ENCODE measurements at places on chromosomes 2 and 18.
A peak's percentile ranks its signal among the peaks of the same experiment; 100 is the strongest.

GRCh38 chr2:240217431-240218301 lies 77.2 kb upstream of the OTOS start:
- DNase-seq: peak; percentile 13

- DNase-seq: no peak
These were observed 60.1 kb upstream of the RMP24 start for GRCh38 chr18:35912332-35912731.

DNA sequence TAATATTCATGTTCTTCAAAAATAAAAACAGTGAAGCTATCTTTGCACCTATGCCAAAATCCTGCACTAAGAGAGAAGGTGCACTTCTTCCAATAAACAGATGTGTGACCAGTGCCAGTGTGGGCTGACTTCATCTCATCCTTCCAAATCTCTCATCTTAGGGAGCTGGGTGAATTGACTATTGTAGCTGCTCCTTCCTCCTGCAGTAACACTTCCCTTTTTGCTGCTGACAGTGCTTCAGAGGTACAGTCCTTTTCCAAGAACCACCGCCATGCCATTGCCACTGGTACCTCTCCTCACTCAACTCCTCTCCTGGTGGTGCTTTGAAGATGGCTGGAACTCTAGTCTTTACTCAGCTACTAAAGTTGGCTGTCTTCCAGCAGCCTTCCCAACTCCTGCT lies 42.1 kb upstream of the ARHGAP25 start:
- DNase-seq: peak; percentile 43

DNA sequence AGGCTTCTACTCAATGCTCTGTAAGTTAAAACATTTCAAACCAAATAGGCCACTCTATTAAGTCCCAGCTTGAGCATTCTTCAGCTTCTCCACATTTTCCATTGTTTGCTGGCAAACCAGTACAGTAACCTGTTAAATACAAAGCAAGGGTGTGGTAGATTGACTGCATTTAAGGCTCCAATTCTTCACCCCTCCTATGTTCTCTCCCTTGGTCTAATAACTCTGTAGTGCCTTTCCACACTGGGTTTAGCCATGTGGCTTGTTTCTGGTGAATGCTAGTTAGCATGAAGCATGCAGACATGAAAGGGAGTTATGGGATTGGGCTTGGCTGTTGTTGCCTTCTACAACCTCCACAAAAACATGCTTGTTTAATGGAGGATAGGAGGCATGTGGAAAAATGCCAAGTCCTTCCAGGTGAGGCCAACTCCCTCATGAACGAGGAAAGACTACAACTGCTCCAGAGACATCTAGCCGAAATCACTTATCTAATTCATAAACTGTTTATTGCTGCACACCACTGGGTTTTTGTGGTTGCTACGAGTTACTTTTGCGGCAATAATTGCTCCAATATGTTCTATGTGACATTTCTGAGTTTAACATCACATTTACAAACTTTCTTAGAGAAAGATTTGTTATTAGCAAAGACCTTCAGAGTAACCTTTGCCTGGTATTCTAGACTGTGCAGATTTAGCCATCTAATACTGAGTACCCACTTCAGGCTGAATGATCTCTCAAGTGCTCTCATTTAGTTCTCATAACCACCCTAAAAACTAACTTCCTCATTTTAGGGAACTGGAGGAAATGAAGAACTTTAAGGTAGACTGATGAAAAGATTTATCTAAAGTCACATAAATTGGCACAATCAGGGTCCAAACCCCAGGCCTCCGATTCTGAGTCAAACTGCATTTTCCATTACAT lies 104.0 kb downstream of the SMAD2 start:
- no peak for DNase-seq

GRCh38 chr2:100260712-100261620 lies 61.3 kb downstream of the LONRF2 start:
- peak; percentile 68 for DNase-seq

DNA sequence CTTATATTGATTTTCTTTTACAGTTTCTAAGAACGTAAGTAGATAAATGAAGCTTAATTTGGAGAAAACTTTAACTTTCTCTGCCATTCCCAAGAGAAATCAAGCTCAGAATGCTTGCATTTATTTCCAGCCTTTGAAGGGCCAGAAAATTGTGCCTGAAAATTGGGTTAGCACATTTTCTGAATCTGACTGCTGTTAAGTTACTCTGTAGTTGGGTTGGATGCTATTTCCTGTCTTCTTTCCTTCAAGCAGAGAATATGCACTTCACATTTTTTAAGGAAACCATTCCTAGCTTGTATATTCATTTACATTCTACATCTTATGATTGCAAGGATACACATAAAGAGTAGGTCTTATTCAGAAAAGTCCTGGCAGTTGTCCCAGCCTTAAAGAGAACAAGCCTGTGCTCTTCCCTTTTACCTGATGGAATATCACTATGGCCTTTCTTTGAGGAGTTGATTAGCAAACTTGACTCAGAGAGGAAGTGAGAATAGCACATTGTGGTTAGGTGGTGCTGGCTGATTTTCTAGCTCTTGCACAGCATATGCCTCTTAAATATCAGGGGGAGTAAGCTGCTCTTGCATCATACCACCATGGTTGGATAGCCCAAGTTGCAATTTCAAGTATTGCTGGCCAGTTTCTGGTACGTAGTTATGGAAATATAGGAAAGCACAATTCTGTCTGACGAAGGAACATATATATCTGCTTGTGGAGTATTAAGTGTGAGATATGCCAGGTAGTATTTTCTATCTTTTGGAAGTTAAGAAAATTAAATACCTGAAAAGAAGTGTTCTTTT lies 133.7 kb downstream of the COMMD1 start:
- DNase-seq: no peak

- DNase-seq: no peak
These were observed 195.3 kb downstream of the RND3 start for GRCh38 chr2:150292192-150292591.

- DNase-seq: peak; percentile 38
These were observed at the start of gene MYO3B for GRCh38 chr2:170177950-170178781. Gene MYO3B, plus strand, starts transcription at chr2:170178147. Its CDS starts 141 bp downstream, at chr2:170178288.

- no peak for DNase-seq
These were observed 44.2 kb upstream of the MFF start for GRCh38 chr2:227280895-227281294.

GRCh38 chr2:231278868-231279267 lies 80.4 kb downstream of the ARMC9 start:
- no peak for DNase-seq

DNA sequence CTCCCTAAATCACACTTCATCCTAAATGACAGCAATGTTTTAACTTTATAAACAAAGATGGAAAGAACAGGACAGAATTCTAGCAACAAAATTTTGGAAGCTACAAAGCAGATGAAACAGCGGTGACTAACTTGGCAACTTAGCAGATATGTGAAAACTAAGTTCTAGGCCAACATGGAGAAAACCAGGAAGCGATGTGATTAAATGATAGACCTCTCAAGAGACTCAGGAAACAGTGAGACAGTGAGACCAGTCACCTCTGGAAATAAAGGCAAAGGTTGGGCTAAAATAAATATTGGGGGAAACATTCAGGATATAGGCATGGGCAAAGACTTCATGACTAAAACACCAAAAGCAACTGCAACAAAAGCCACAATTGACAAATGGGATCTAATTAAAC lies 24.4 kb upstream of the ZBTB7C start:
- no peak for DNase-seq

DNA sequence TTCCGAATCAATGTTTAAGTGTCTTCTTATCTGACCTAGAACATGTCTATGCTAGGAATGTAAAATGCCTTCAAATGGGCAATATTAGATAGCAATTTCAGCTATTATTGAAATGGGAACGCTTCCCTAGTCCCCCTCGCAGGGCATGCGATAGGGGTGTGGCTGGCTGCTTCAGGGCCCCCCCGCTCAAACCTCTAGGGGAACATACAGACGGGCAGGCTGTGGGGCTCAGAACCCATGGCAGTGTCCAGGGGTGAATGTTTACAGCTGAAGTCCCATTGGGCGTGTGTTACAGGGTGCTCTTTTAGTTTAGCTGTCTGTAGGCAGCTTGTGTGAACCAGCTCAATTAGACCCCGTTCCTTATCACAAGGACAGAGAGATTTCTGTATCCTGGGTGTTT lies 315.9 kb downstream of the DSEL start:
- DNase-seq: no peak

GRCh38 chr2:127984551-127984950 lies 43.3 kb downstream of the SAP130 start:
- no peak for DNase-seq

DNA sequence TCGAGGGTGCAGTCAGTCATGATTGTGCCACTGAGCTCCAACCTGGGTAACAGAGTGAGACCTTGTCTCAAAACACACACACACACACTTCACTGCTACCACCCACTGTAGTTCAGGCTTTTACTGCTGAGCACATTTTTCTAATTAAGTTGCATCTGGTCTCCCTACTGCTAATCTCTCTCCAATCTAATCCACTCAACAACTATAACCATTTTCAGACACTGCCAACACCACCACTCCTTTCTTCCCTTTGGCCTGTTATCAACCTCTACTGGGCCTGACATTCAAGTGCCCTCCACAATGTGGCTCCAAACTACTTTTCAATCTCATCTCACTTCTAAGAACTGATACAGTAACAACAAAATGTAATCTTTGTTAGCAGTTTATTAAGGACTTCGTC lies 44.8 kb downstream of the RMP24 start:
- no peak for DNase-seq

GRCh38 chr2:212052412-212053159 lies 486.0 kb downstream of the ERBB4 start:
- DNase-seq: no peak

DNA sequence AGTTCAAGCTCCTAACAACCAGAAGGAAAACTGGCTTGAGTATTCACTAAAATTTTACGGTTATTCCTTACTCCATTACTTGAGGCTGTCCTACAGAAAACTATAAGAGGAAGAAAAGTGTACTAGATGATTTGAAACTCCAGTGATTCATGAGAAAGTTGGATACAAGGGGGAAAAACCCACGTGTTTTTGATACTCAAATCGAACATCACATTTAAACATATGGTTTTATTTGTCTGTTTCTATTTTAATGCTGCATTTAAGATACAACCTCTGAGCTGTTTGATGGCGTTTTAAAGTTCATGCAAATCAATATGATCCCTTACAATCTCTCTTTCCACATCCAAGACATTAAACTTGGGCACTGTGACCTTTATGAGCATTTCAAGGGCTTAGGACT lies 125.1 kb upstream of the LMAN1 start:
- no peak for DNase-seq

All from NCI-H69 (cell line).